ENCODE measurements at places on chromosomes 13 and 19.

DNA sequence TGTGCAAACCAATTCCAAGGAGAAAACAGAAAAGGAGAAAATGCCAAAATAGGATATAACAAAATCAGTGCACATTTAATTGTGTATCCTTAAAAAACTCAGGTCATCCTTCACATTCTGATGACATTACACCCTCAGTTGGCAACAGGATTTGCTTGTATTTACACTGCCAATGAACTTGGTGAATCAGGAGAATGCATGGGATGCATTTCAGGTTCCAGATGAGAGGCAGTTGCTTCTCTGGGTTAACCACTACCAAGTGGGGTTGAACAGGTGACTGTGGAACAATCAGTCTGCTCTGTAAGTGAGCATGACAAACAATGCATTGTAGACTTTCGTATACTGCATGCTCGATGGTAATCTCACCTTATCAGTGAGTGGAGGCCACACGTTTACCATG lies 79.1 kb downstream of the STARD13 start:
- no peak for DNase-seq

- no peak for DNase-seq
These were observed 149.2 kb downstream of the MYCBP2 start for GRCh38 chr13:77177646-77178045.

GRCh38 chr13:51451134-51451466 lies 1.7 kb downstream of the INTS6 start:
- no peak for DNase-seq

DNA sequence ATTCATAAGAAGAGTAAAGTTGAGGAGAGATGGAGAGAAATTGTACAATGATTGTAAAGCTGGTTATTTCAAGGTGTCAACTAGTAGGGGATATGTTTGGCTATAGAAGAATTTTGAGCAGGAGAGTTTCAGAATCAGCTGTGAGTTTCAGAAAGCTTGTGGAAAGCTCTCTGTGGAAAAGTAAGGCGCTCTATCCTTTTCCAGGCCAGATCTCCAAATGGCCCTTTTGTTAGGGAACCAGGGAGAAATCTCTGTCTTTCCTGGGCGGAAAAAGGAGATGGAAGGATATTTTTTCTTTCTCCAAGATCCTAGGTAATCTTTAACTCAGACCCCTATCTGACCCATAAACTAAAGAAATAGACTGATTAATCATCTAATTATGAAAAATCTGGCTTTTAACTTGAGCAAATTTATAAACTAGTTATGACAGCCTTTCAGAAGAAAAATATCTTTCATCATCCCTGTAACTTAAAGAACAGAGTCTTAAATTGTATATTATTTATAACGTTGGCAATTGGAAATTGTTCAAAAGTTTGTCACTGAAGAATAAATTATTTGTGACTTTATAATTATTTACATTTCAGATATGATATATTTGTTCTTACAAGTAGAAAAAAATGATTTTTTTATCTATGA lies 34.5 kb downstream of the SPRY2 start:
- DNase-seq, result no peak

GRCh38 chr19:56942756-56943155 lies 102.2 kb upstream of the PEG3 start:
- DNase-seq, result no peak

GRCh38 chr13:49561062-49561410 lies 24.3 kb downstream of the RCBTB1 start:
- DNase-seq, result no peak

- no peak for DNase-seq
These were observed 5.6 kb downstream of the FCGRT start for GRCh38 chr19:49518033-49518432.

GRCh38 chr19:35375505-35376307 lies 4.8 kb downstream of the GPR42 start:
- no peak for DNase-seq

GRCh38 chr19:33224694-33225457 lies 774 bp downstream of the SLC7A10 start:
- DNase-seq, result no peak

DNA sequence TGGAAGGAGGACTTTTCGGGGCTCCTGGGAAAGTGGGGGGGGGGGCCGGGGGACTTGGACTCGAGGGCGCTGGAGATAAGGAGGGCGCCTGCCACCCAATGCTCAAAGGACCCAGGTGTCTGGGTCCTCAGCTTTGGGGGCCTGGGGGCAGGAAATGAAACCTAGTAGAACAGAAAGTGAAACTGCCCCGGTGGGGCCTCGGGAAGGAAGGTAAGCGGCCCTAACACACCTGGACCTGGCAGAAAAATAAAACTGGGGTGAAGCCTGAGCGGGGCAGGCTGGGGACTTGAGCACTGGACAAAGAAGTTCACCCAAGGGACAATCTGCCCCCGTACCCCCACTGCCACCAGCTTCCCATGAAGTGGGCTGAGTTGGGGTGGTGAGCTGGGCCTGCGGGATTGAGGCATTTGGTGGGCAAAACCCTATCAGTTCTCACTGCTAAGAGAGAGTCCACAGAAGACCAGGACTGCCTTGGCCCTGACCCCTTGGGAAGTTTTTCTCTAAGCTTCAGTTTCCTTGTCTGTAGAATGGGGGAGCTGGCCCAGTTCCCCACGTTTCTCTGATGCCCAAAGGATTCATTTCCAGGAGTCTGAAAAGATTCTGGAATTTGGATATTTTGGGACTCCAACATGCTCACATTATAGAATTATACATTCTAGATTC lies 2.3 kb downstream of the PRKD2 start:
- no peak for DNase-seq

GRCh38 chr13:95260031-95260525 lies 41.2 kb downstream of the ABCC4 start:
- DNase-seq, result no peak

- no peak for DNase-seq
These were observed 1.1 kb downstream of the INSR start for GRCh38 chr19:7292950-7293761.

GRCh38 chr13:111846391-111847159 lies 220.4 kb upstream of the SOX1 start:
- no peak for DNase-seq

Measured in HFF-Myc (cell line).